ENCODE measurements at places on chromosomes 4 and X.

DNA sequence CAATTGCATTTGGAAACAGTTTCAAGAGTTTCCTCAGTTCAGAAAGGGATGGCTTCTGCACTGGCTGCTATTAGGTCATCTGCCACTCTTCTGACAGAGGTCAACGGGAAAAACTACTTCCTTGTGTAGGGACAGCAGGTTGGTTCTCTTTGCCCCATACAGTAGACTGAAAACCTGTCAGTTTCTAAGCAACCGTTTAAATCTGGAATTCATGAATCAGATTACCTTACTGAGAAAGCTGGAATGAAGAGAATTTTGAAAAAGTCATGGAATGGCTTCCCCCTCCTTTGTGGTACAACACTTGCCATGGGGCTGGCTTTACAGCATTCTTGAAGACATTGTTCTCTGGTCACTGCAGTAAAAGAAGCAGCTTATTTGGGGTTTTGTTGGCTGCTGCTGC, 240.3 kb downstream of the IL1RAPL2 start:
- DNase-seq, result no peak

GRCh38 chr4:72283357-72283756, 251.6 kb downstream of the NPFFR2 start:
- no peak for DNase-seq

- peak; percentile 28 for DNase-seq
Measured at GRCh38 chr4:41267997-41268396, 11.3 kb downstream of the UCHL1 start.

- DNase-seq, result no peak
Measured at GRCh38 chrX:139559383-139560042, 29.0 kb downstream of the F9 start.

GRCh38 chr4:42768125-42768748, 111.3 kb upstream of the ATP8A1 start:
- peak; percentile 22 for DNase-seq

GRCh38 chr4:184536881-184537248, 62.5 kb upstream of the IRF2 start:
- DNase-seq, result no peak

DNA sequence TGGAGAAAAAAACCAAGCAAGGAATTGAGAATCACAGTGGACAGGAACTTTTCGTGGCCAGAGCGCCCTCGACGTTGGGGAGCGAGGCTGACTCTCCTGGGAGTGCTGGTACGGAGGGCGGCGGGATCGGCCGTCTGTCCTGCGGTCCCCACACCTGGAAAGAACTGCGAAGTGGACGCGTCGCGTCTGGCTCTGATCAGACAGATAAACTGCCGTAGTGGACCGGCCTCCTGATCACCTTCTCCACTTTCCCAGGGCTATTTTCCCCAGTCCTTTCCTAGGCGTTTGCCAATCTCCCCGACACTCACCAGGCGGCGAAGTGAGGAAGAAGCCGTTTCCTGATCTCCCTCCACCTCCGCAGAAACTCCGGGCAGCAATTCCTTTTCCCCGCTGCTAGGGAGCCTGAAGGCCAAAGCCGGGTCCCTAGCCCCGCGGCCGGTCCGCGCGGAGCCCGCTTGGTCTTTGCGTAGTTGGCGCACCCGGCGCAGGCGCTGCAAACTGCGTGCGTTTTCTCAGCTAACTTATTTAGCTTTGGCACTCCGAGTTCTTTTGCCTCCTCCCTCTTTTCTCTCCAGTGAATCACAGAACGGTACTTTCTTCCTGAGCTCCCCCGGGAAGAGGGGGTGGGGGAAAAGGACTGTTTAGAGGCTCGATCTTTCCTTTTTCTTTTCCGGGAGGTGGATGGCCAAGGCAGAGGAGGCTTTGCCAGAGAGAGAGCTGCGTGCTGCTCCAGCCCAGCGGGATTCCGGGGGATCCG, at the start of gene ARSJ:
Gene ARSJ, minus strand, starts transcription at position 500 of the 757 bp plus-strand sequence. CDS start 813 bp downstream, outside the sequence.
- peak; percentile 62 for DNase-seq

GRCh38 chr4:165369522-165369921, 9.3 kb upstream of the CPE start:
- no peak for DNase-seq

DNA sequence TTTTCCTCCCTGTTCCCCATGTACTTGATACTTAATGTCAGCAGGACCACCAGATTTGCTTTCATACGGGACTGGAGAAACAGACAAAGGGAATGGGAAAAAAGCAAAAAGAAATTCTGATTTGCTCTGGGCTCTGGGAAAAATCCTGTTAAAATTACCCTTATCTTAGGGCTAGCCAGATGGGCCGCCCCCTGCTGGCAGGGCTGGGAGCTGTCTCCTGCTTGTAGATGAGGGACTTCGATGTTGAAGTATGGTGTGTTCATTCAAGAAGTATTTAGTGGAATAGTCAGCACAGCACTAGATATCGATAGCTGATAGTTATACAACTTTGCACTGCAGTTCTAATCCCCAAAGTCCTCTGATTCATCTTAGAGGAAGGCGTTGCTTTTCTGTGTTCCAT, 45.8 kb downstream of the BCORL1 start:
- DNase-seq, result peak; percentile 54

DNA sequence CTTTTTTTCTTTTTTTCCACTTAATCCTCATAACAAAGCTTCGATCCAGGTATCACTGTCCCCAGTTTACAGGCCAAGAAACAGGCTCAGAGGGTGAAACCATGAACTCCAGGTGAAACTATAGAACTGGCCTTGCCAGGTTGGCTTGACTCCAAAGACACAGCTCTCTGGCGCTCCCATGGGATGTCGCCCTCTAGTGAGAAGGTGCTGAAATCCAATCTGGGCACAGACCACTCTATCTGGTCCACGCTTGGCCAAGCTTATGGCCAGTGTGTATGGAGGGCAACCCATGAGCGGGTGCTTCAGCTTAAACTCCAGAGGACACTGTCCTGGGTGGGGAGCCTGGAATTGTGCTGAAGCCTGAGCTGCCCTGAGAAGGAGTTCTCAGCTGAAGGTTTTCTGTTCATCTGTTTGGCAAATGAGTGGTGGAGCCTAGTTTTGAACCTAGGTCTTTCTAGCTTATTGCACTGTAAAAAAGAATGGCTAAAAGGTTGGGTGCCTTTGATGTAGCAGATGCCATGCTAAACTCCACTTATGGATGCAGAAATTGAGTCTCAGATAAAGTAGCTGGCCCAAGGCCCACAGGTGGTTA, 70.5 kb downstream of the SEL1L3 start:
- peak; percentile 35 for DNase-seq

- DNase-seq, result no peak
Measured at GRCh38 chr4:74158466-74159142, 686 bp downstream of the MTHFD2L start.

DNA sequence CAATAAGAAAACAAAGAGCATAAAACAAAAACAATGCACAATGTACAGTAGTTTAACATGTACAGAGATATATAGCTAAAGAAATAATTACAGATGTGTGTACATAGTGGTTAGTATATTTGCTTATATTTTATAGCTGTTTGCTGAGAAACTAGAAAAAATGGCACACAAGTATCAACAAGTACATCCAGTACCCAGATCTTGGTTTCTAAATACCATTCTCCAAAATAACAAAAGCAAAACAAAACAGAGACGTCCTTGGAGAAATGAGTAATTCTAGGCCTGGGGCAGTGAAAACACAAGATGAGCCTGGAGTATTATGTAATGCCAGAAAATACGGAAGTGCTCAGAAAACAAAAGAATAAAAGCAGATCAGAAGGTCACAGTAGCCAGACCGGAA, 189.6 kb downstream of the TMEM47 start:
- DNase-seq, result no peak

- DNase-seq, result no peak
Measured at GRCh38 chr4:150217192-150217591, 138.9 kb downstream of the DCLK2 start.

GRCh38 chrX:134362560-134363089, 97.3 kb upstream of the HPRT1 start:
- no peak for DNase-seq

DNA sequence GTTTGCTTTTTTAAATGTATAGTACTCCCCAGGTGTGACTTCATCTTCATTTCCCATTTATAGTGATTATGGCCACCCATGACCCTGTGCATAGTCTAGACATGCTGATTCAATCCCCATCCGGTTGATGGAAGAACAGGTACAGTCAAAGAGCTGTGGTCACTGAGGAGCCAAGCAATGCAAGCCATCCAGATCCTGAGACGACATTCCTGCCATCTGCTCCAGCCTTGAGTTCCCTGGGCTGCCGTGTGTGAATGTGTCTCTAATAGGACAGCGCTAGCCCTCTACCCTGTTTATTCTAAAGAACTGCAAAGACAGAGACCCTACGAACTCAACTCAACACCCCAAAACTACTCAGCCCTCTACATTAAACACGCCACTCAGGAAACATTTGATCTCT, 1.7 kb downstream of the KCNIP4 start:
- no peak for DNase-seq

- no peak for DNase-seq
Measured at GRCh38 chr4:5018603-5019002, 655 bp downstream of the CYTL1 start.

DNA sequence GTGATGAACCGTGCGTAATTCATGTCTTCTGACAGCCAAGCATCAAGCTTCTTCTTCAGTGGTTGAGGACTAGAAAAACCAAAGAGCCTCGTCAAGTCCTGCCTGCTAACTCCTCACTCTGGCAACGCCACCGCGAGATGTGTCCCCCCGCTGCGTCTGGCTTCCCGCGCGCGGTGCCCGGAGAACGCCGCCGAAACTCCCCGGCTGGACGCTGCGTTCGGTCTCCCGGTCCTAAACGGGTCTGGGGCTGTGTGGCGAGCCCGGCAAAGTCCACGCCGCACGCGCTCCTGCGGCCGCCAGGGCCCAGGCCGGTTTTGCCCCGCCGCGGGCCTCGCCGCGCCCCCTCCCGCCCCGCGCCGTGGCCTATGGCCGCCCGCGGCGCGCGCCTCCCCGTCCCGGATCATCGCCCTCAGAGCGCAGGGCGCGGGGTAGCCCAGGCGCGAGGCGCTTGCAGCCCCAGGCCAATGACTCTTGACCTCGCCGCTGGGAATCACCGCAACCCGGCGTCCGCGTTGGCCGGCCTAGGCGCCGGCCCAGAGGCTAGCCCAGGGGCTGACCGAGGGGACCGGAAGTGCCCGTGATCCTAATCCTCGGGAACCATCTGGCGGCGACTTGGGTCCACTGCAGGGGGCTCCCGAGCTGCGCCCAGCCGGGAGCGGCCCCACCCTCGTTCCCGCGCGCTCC, at the start of gene AADAT:
Gene AADAT, minus strand, starts transcription at position 289 of the 684 bp plus-strand sequence. Its CDS starts 266 bp downstream, at position 23.
- DNase-seq, result peak; percentile 94

GRCh38 chrX:1601768-1602085, 10.3 kb downstream of the AKAP17A start:
- DNase-seq, result no peak

GRCh38 chr4:80266253-80266901, at the start of gene FGF5:
FGF5 (plus strand) TSS chr4:80266664; CDS start chr4:80266825, 161 bp downstream.
- DNase-seq, result peak; percentile 68

- DNase-seq, result no peak
Measured at GRCh38 chrX:54564936-54565335, 34.9 kb downstream of the GNL3L start.

GRCh38 chr4:110442309-110442708, 33.6 kb upstream of the ENPEP start:
- DNase-seq, result no peak

- DNase-seq, result no peak
Measured at GRCh38 chr4:25358515-25359275, 18.4 kb upstream of the ANAPC4 start.

DNA sequence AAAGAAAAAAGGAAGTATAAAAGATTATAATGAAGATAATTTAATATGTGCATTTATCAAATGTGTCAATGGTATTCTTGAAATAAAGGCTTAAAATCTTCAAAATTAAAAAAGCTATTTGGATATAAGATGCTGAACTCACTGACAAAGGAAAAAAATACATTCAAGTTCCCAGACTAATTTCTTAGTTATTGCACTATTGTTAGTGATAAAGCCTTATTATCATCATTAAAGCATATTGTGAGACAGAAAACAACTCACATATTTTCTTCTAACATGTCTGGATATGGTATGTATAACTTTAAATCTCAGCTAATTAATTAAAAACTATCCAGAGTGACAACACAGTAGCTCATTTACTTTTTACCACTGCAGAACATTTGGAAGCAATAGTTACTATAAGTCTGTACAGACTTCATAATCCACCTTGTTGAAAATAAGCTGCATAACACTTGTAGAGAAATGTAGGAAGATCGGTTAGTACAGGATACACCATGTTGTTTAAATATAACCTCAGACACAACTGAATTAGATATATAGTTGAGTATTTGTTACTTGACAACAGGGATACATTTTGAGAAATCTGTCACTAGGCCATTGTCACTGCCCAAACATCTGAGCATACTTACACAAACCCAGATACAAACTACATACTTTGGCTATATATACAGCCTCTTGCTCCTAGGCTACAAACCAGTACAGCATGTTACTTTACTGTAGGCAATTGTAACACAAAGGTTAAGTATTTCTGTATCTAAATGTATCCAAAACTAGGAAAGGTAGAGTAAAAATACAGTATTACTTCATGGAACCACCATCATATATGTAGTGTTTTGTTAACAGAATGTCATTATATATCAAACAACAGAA, 12.8 kb upstream of the FAM200B start:
- no peak for DNase-seq

GRCh38 chrX:54178100-54178940, 4.7 kb downstream of the FAM120C start:
- DNase-seq, result no peak

GRCh38 chrX:133375615-133376340, 39.5 kb downstream of the GPC4 start:
- DNase-seq, result no peak

DNA sequence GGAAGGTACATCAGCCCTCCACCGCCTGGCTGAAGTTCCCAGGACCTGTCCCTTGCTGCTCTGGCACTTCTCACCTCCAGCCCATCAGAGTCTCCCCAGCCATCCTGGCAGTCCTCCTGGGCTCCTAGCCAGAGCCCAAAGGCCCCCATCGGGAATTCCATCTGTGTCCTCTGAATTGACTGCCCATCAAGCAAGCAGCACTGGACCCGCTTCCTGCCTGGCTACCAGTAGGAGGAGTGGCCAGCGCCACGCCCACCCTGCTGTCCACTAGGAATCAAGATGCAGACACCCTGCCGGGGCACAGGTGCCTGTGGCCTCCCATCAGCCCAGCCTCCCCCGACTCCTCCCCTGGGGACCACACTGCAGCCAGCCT, 47.2 kb downstream of the C4orf50 start:
- no peak for DNase-seq

DNA sequence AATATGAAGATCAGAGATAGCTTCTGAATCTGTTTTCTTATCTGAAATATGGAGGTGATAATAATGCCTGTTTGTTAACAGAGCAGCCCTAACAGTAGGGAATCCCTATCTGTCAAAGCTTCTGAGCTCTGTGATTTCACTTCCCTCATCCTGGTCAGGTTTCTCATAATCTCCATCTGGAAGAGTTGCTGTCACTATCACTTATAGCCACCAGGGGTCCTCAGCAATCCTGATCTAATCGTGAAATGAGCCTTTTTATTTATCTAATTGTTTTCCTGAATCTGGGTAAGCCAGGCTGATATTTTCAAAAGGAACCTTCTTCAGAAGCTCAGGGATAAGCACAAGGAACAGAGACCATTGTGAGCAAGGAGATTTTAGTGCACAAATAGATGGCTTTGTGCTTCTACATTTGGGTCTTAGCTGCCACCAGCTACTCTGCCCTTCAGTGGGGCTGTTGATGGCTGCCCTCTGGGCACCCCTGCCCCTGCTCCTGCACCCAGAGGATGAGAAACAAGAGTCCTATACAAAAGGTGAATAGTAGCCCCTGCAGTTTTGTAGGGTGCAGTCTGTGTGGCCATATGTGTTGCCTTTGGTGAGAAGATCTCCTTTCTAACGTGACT, 196.4 kb upstream of the RADX start:
- DNase-seq, result no peak

- DNase-seq, result peak; percentile 85
Measured at GRCh38 chrX:72308566-72309296, 3.0 kb upstream of the CITED1 start.

GRCh38 chr4:82352825-82353366, 20.9 kb downstream of the HNRNPD start:
- no peak for DNase-seq
